ENCODE measurements at places on chromosomes 4 and X.

GRCh38 chr4:169931964-169932363 lies 94.2 kb downstream of the MFAP3L start:
- peak; percentile 38 for DNase-seq

GRCh38 chr4:182645511-182645910 lies 271.7 kb downstream of the DCTD start:
- no peak for DNase-seq

GRCh38 chrX:84165711-84166110 lies 22.3 kb downstream of the RPS6KA6 start:
- no peak for DNase-seq

GRCh38 chr4:128582427-128582870 lies 227.1 kb upstream of the JADE1 start:
- no peak for DNase-seq

- DNase-seq = no peak
These were observed 67.4 kb downstream of the EMCN start for GRCh38 chr4:100450449-100450848.

DNA sequence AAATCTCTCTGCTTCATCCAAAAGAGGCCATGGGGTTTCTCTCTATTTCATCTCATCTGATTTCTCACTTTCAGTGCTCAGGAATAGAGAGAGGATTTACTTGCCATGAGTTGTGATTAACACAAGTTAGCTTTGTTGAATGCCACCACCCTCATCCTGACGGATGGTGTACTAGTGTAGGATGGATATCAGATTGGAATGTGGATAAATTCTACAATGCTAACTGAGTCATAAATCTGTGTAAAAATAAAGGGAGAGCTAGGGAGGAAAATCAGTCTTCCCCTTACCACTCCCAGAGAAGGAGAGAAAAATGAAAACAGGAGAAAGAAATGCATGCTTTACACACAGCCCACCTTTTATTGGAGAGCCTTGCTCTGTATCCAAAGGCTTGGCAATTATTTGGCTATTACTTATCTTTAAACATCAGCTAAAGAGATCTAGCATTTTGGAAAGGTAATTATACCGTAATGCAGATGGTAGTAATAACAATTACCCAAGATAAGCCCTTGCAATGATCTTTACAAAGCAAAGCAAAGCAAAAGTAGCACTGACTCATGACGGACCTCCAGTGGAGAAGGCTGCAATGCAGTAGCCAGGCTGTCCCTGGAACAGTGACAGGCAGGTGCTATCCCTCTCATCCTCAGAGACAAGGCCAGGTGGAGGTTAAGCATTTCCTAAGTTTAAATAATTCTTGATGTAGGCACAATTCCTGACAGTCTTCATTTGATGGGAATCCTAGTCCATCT lies 306.3 kb upstream of the PPARGC1A start:
- no peak for DNase-seq

All from NCI-H1417 treated with DMSO at 0.1 percent for 48 hours (cell line).